ENCODE measurements at places on chromosomes 5 and 9.

DNA sequence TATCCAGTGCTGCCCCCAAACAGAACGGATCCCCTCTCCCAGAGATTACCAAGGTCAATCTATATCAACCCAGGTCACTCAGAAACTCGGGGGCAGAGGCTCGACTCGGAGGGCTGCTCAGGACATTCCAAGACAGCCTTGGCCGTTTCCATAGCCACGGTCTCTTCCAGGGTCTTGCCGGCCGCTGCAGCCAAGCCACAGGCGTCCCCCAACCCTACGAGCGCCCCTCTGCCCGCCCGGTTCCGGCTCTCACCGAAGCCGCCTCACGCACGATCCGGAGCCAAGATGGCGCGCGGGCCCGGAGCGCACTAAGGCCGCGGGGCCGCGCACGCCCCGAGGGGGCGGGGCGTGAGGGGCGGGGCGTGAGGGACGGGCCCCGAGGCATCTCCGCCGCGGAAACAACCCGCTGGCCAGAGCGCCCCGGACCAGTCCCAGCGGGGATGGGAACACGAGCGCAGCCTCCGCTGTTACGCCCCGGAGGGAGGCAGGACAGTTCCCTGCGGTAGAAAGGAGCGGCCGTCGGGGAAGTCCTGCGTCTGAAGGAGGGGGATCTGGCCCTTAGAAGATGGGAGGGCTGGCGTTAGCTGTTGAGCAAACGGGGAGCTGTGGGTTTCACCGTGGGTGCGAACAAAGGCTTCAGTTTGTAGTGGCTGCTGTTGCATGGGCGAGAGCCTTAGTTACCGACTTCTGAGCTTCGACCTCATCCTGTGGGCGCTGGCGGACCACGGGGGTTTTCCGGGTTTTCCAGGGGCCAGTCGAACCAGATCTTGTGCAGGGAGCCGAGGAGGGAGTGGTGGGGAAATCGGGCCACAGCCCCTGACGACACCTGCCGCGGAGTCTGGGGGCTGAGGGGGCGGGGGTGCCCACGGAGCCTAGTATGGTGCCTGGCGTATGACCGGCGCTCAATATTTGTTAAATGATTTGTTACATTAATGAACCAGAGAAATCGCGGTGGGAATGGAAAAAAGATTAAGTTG, at the start of gene RPP25L:
TSS of gene RPP25L (minus strand) at position 287 of the 977 bp plus-strand sequence. CDS start 801 bp downstream, outside the sequence.
- DNase-seq, result peak; percentile 89

- no peak for DNase-seq
Observed at GRCh38 chr9:16217943-16218701, 652.3 kb downstream of the BNC2 start.

GRCh38 chr5:10601246-10602030, 37.6 kb downstream of the ANKRD33B start:
- peak; percentile 75 for DNase-seq

DNA sequence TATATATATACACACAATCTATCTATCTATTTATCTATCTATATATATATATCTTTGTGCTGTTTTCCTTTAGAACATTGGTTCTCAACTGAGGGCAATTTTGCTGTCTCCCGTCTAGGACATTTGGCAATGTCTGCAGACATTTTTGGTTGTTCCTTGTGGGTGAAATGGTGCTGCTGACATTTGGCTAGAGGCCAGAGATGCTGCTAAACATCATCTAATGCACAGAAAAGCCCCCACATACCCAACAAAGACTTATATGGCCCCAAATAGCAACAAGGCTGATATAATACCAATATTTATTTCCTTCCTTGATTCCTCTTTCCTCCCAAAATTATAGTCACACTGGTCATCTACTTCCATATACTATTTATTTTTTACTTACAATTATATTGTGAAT, 197.5 kb downstream of the TRPM3 start:
- no peak for DNase-seq

GRCh38 chr9:83649515-83649914, 26.6 kb downstream of the IDNK start:
- DNase-seq, result no peak

DNA sequence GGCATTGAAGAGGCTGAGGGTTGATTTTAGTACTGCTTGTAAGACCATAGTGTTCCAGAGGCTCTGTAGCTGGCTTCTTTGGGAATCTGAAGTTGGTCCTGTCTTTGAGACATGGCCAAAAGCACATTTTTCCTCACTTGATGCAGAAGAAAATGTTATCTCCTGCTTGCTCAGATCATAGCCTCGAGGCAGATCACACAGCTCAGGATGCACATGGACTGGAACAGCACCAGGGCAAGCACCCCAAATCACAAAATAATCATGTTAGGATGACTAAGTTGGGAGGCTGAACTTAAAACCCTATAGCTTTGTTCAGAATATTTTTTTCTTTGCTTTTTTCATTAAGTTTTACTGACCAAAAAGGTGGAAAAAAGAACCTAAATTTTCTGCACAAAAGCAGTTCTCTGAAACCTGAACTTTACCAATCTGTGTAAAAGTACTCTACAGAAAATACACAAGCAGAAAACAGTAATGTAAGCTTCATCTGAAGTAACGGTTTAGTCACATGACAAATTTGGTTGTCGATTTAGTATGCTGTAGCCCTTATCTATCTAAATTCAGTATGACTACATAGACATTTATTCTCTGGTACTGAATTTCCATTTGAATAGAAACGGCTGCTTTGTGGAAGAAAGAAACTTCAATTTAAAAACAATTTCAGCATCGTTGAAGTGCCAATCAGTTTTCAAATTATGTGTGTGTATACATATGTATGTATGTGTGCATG, 3.4 kb downstream of the KLHL9 start:
- no peak for DNase-seq

- no peak for DNase-seq
Observed at GRCh38 chr5:153901449-153901848, 137.3 kb downstream of the FAM114A2 start.

GRCh38 chr9:137404961-137405567, 17.9 kb downstream of the EXD3 start:
- no peak for DNase-seq

GRCh38 chr9:85030316-85030715, 360.8 kb downstream of the NTRK2 start:
- DNase-seq, result no peak

- peak; percentile 22 for DNase-seq
Observed at GRCh38 chr5:175444060-175444904, at the start of gene DRD1. DRD1 (minus strand) TSS chr5:175444182; CDS start chr5:175443099, 1,083 bp downstream.

DNA sequence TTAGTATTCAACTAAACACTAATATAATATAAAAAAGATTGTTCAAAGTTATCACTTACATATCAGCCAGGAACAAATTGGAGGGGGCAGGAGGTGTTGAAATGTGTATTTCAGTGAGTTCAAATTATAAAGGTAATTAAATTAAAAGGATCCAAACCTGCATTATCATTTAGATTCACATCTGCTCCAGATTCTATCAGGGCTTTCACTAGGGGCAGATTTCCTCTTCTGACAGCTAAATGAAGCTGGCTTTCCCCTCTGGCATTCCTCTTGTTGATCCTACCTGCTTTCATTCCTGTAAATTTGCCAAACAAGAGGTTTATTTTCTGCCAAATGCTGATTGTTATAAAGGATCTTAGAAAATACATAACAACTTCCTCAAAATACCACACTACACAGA, 86.3 kb upstream of the GCNT4 start:
- DNase-seq, result no peak

- DNase-seq, result no peak
Observed at GRCh38 chr5:178323961-178324360, 91.4 kb upstream of the PHYKPL start.

DNA sequence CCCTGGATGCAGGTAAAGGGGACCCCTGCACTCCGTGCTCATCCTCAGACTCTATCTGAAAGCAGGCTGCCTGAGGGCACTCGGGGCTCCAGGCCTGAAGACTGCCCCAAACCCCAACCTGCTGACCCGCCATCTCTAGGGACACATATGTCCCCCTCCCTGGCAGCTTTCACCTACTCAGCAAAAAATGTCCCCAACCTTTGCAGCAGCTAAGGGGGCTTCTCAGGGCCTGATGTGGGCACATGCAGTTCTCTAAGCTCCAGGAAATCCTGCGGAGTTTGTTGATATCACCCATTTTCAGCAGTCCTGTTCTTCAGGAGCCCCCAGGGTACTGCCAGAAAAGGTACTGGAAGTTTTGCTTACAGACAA, 2.2 kb upstream of the DPH7 start:
- DNase-seq, result no peak

- DNase-seq, result no peak
Observed at GRCh38 chr9:135885100-135885853, 22.1 kb downstream of the CAMSAP1 start.

- no peak for DNase-seq
Observed at GRCh38 chr5:154834053-154834452, 16.4 kb downstream of the FAXDC2 start.

DNA sequence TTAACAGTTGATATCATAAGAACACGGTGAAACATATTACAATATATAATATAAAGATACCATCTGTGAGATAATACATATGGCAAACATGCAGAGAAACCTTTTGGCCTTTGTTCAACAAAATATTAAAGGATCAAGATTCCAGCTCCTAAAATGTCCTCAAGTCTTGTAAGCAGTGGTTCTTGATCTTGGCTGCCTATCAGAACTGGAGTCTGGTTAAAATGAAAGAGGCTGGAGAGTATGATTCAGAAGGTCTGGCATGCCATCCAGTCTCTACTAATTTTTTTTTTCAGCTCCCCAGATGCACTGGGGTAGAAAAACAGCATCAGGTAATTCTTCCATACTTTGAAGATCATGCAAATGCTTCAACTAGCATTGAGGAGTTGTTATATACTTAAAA, 83.2 kb downstream of the TNC start:
- no peak for DNase-seq

DNA sequence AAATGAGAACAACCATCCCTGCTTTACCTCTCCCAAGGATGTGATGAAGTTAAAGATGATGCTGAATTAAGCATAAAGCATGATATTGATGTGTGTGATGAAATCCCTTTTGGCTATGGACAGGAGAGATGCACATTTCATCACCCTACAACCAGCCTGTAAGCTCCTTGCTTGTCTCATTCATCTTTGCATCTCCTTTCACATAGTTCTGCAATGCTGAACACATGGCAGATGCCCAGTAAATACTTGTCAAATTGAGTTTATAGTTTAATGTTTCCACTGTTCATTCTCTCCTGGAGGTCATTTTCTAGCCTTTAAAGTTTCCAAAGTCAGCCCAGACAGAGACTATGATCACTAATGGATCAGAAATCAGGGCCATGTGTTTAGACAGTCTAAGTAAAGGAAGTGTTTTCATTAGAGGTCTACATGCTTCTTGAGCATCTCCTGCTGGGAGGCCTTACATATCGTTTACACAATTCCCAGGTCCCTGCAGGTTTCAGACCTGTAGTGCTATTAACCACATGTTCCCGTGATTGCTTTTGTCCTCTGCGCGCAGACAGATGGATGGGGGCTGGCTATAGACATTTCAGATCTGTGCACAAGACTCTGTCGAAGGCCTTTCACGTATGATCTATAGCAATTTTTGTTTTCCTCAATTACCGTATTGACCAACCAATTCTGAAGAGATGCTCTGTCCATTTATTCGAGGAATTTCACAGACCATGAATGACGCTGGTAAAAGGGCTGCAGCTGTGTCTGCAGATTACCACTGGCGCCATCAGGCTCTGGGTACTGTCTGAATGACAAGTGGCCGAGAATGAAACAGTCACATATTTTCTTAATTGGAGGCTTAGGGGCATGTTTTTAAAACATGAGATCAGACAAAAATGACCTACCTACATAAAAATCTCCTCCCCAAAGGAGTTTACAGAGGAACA, 49.0 kb upstream of the CKMT2 start:
- DNase-seq, result no peak

DNA sequence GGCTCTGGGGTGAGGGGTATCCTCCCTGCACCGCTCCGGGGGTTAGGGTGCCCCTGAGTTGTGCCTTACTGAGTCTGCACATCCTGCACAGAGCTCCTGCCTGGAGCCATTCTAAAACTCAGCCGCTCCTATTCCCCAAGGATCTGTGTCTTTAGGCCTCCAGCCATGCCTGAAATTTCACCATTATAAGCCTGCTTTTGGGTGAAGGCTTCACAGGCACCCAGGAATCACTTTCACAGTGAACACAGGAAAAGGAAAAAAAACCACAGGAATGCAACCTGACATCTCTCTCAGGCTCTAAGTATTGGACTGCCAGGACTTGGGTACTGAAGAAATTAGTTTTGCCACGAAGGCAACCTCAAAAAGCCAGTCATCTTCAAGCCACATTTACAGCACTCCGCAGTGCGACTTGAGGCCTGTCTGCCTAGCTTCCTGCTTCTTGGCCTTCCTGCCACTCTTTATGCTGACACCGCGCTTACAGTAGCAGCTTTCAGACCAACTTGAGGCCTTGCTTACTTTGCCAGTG, 30.9 kb downstream of the GALNT10 start:
- peak; percentile 50 for DNase-seq

DNA sequence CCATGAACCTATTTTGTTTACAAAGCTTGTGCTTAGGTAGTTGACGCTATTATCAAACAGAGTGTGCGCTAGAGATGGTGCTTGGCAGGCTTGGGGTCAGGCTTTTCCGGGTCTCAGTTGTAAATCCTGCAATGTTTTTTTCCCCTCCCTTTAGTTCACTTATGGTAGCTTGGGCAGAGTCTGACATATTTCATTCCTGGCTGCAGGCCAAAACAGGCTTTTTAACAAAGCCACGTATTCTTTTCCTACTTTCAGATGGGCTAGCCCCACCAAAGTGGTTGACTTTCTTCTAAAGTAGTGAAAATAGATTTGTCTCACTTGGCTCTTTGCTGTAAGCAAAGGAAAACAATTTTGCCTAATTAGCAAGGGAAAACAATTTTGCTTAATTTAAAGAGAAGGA, 58.0 kb upstream of the FBN2 start:
- DNase-seq, result no peak

GRCh38 chr9:127925959-127926905, 4.3 kb downstream of the PIP5KL1 start:
- no peak for DNase-seq

GRCh38 chr5:143434261-143435209, 31.0 kb upstream of the NR3C1 start:
- no peak for DNase-seq

DNA sequence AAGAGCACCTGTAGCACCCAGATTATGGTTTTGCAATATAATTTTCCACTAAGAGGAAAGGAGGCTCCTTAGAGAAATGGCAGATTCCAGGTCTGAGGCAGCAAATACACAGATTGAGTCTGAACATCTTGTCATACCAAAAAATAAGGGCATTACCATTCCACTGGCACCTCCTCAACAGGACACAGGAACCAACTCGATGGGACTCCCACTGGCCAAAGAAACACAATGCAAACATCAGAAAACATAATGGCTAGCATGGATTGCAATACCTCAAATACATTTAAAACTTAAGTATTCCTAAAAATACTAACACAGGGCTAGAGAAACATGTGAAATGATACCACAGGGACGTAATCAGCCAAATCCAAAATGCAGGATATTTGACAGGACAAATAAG, 12.4 kb upstream of the RANBP17 start:
- no peak for DNase-seq
